ENCODE measurements at places on chromosomes 4 and X. TPM values are rescaled to one million over a fixed set of nuclear protein-coding genes. Genes with fewer than 3 reads are reported as not detected.

Gene ARHGAP36
- total RNA-seq, result not detected

Gene CXorf51B
- total RNA-seq, result not detected

Gene CT47B1
- not detected for total RNA-seq

Gene SPANXN3
- not detected for total RNA-seq

Gene GATA1
- total RNA-seq, result not detected

Gene FABP2
- total RNA-seq, result not detected

Gene UCP1
- total RNA-seq, result not detected

Gene WAS
- not detected for total RNA-seq

Gene BRS3
- not detected for total RNA-seq

Gene TDO2
- total RNA-seq, result not detected

Gene CD40LG
- not detected for total RNA-seq

Gene GLOD5
- total RNA-seq, result not detected

Gene USP17L27
- total RNA-seq, result not detected

Gene TMEM150C
- 3.8 TPM for total RNA-seq

Gene HTR2C
- not detected for total RNA-seq

Gene APLN
- not detected for total RNA-seq

Gene RBMXL3
- total RNA-seq, result not detected

Gene NAT8L
- total RNA-seq, result 0.81 TPM

Gene MAGEC2
- not detected for total RNA-seq

Gene CC2D2A
- total RNA-seq, result 9.0 TPM

Gene RASL11B
- total RNA-seq, result 0.76 TPM

Gene HSFX2
- not detected for total RNA-seq

Gene FAM156B
- 14.7 TPM for total RNA-seq

Gene TMA16
- total RNA-seq, result 9.5 TPM

Gene TMEM47
- total RNA-seq, result 8.3 TPM

Gene CPZ
- 1.6 TPM for total RNA-seq

Gene OCIAD2
- 88.6 TPM for total RNA-seq

Gene KIAA1210
- total RNA-seq, result not detected

Gene ESX1
- total RNA-seq, result not detected

Gene MORF4L2
- total RNA-seq, result 170 TPM

Gene IL21
- total RNA-seq, result not detected

Gene RTL9
- not detected for total RNA-seq

Gene HSFX4
- not detected for total RNA-seq

Gene HSFX1
- 0.81 TPM for total RNA-seq

Gene ASB12
- total RNA-seq, result not detected

Gene GUCY1B1
- total RNA-seq, result 4.7 TPM

Gene APELA
- not detected for total RNA-seq

Gene GPR119
- not detected for total RNA-seq

Data from mesangial cell (primary cell).